SW 1271 (cell line): ENCODE measurements at places on chromosomes 7 and 10.
A peak's percentile ranks its signal among the peaks of the same experiment; 100 is the strongest.

GRCh38 chr7:140966561-140967233 is 42.0 kb upstream of the BRAF start:
- no peak for DNase-seq

DNA sequence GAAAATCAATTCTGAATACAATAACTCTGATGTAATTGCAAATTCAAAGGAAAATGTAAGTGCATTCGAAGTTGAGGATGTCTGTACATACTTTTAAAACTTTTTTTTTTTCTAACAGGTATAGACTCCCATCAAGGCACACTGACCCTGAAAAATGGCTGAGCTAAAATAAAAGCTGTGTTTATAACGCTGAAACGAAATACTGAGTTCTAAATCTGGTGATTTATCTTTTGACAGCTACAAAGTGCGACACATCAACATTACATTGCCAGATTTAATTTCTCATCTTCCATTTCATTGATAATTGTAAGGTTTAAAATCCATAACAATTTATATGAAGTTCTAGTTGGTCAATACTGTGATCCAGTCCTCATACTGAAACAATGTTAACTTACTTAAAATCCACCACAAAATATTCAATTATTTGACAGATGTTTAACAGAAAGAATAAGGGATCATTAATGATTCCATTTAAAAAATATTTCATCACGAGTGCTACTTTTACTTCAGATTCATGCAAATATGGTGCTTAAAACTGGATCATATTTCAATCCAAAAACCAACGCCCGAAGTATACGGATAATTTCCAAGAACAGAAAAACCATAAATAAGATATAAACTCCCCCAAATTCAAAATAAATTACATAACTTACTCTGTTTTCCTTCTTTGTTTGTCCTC is 1.4 kb downstream of the RAB11FIP2 start:
- no peak for DNase-seq

DNA sequence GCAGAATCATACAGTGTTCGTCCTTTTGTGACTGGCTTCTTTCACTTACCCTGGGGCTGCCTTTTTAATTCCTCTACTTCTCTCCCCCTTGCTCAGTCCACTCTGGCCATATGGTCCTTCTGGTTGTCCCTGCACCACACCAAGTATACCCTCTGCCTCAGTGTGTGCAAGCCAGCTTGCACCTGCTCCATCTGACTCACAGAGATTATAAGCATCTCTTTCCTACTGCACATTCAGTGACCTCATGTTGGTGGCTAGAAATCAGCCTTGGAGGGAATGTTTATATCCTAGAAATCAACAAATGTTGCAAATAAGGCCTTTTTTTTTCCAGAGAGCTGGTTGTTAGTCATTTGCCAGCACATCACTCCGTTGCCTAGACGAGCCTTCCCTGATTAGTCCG is 67.5 kb upstream of the C10orf90 start:
- no peak for DNase-seq

- no peak for DNase-seq
These were observed 79.2 kb downstream of the COL26A1 start for GRCh38 chr7:101441890-101442289.

DNA sequence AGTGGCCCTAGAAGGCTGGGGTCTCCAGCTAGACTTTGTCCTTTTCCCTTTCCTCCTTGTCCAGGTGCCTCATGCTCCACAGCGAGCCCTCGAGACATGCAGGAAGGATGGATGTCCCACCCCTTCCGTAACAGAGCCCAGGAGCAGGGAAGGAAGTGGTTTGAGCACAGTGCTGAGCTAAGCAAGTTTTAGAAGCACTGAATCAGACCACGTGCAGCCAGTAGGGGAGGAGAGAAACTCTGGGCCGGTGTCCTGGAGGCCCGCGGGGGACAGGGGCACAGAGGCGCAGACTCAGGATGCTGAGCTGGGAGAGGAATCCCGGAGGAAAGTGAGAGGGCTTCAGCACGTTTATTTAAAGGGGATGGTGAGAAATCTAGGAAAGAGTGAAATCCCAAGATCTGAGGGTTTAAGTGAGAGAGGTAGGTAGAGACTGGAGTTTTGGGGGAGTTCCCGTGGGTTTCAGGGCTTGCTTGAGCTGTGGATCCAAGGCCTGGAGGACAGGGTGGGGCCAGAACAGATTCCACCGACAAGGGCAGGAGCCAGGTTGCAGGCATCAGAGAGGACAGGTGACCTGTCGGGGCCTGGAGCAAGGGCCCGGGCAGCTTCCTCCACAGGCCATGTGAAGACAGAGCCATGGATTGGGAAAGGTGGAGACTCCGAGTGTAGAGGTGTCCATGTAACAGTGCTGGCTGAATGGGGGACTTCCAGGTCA is 4.4 kb upstream of the IRF5 start:
- no peak for DNase-seq

GRCh38 chr7:158053183-158053915 is 534.3 kb downstream of the PTPRN2 start:
- no peak for DNase-seq

GRCh38 chr10:51369903-51370302 is 295.6 kb downstream of the PRKG1 start:
- no peak for DNase-seq

DNA sequence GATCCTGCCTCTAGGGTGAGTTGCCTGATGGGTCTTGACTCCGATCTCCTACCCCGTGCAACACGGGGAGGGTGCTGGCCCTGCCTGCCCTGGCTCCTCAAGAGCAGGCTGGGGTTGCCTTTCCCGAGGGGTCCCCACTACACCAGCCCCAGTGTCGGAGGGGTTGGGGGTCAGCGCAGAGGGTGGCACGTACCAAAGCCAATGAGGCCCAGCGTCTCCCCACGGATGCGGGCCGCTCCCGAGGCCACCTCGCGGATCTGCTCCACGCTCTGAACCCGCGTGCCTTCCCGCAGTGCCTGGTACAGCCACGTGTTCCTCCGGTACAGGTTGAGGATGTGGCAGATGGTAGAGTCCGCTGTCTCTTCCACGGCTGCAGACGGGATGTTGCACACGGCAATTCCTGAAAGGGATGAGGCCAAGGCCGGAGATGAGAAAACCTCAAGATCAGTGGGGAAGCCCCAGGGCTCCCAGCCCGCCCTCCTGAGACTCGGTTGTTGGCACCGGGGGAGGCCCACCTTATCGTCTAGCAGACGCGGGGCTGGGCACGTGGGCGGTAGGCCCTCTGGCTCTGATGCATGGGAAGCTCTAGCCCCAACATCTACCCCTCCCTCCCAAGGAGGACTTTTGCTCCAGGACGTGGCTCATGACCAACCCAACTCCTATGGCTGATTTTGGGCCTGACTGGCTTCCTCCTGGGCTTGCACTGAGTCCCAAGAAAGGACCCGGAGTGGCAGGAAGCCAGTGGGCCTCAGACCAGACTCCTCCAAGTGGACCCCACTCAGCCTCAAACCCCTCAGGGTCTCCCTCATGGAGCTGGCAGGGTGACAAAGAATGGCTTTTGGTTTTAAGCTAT is 56.1 kb downstream of the ZRANB1 start:
- DNase-seq = no peak

- no peak for DNase-seq
These were observed 300.6 kb downstream of the ZEB1 start for GRCh38 chr10:31619531-31620061.

GRCh38 chr7:148962823-148963582 is 65.3 kb downstream of the PDIA4 start:
- DNase-seq = no peak

- DNase-seq = no peak
These were observed 336.9 kb upstream of the C7orf33 start for GRCh38 chr7:148253629-148254028.

DNA sequence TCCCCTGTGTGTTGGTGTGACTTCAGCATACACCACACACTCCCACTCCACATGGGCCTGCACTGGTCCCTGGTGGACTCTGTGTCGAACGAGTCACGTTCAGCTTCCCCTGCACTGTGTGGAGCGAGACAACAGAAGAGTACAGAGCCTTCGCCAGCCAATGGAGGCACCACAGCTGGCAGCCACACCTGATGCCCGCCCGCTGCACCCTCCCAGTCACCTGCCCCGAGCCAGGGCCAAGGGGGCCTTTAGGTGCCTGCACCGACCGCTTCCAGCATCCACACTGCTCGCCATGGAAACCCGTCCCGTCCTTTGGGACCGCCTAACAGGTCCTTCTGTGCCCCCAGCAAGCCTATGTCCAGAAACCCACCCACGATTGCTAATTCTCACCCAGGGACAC is 9.2 kb downstream of the FOXL3 start:
- no peak for DNase-seq

- DNase-seq = no peak
These were observed 220.0 kb downstream of the ARHGAP21 start for GRCh38 chr10:24503461-24504320.

- DNase-seq = peak; percentile 41
These were observed 78.7 kb upstream of the C1GALT1 start for GRCh38 chr7:7103343-7104313.

- DNase-seq = peak; percentile 25
These were observed 575.3 kb downstream of the IPMK start for GRCh38 chr10:57692255-57692980.

- DNase-seq = no peak
These were observed 3.9 kb upstream of the PRRT4 start for GRCh38 chr7:128365432-128365831.

DNA sequence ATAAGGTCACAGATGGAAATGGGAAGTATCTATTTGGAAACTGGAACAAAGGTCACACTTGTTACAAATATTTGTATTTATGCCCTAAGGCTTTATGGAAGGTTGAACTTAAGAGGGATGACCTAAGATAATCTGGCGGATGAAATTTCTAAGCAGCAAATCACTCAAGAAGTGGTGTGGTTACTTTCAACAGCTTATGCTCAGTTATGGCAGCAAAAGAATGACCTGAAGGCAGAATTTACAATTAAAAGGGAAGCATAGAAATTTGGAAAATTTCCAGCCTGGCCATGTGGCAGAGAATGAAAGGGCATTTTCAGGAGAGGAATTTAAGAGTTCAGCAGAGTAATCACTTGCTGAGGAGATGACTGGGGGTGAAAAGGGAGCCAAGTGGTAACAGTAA is 95.8 kb upstream of the TNS3 start:
- DNase-seq = no peak

GRCh38 chr10:73110345-73110849 is at the start of gene NUDT13:
Gene NUDT13, plus strand, starts transcription at chr10:73110455. Its CDS starts 3,911 bp downstream, at chr10:73114366.
- DNase-seq = peak; percentile 61

- DNase-seq = no peak
These were observed 32.6 kb upstream of the CBLL1 start for GRCh38 chr7:107711301-107711700.

GRCh38 chr7:138556771-138557484 is 96.9 kb downstream of the TRIM24 start:
- DNase-seq = no peak

GRCh38 chr10:2067015-2067414 is 329.7 kb upstream of the ADARB2 start:
- DNase-seq = no peak

- peak; percentile 86 for DNase-seq
These were observed at the start of gene ZNF655 for GRCh38 chr7:99558306-99559174. Gene ZNF655, plus strand, starts transcription at chr7:99558642. Its CDS starts 1,918 bp downstream, at chr7:99560560.

- no peak for DNase-seq
These were observed 73.8 kb upstream of the SFMBT2 start for GRCh38 chr10:7484456-7485243.

GRCh38 chr10:122021379-122021778 is 32.4 kb downstream of the TACC2 start:
- no peak for DNase-seq

DNA sequence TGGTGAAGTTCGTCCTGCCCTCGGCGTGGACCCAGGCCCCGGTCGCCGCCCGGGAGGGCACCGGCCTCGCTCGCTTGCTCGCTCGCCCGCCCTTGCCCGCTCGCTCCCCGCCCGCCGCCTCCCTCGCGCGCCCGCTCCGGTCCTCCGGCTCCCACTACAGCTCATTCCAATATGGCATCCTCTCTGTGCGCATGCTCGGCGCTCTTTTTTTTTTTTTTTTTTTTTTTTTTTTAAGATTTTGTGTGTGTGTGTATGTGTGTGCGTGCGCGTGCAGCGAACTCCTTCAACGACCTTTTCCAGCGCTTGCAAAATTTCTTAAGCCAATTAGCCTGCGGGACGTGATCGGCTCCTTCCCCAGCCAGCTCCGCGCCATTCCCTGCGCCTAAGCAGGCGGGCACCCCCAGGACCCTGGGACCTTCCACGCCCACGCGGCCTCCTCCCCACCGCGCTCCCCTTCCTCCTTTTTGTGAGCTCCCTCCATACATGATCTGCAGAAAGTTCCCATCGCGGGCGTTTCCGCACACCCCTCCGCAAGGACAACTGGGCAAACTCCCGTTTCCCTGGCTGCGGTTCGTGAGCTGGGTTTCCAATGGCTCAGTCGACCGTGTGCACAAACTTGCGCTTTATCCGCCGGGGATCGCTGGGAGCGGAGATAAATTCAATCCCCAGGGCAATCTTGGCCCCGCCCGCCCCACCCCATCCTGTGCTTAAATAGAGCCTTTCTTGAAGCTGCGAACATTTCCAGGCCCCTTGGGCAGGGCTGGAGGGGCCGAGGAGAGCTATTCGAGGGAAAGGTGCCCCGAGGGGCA is at the start of gene SFMBT2:
SFMBT2 (minus strand) TSS at position 173 of the 809 bp plus-strand sequence. CDS start 29,136 bp downstream, outside the sequence.
- DNase-seq = peak; percentile 5

DNA sequence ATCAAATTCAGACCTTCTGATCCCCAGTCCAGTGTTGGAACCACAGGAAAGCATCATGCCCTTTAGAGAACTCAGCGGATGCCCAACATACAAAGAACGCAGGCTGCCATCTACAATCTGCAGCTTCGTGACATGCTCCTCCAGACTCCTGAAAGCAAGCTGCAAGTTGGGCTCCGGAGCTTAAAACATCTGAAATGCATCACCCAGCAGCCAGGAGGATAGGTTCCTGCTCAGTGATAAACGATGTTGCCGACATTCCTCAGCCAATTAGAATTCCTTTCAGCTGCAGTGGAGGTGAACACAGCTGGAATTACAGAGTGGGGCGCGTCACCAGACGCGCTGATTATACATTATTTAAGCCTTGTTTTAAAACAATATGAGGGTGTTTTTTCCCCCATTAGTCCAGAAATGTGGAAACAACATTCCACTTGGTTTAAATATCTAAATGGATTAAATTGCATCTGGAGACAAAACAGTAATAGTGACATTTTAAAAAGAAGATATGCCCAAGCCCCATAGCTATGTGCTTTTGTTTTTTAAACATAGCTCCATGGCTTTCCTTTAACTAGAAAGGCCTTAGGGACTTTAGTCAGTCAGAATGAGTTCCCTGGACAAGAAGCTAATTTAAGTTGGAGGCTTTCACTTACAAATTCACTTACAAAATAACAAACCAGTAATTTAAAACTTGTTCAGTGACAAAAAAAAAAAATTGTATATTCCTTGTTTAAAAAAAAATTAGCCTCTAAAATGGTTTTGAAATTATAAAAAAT is 6.3 kb downstream of the SMURF1 start:
- no peak for DNase-seq

GRCh38 chr7:100174582-100174981 is 2.6 kb downstream of the GPC2 start:
- DNase-seq = no peak

DNA sequence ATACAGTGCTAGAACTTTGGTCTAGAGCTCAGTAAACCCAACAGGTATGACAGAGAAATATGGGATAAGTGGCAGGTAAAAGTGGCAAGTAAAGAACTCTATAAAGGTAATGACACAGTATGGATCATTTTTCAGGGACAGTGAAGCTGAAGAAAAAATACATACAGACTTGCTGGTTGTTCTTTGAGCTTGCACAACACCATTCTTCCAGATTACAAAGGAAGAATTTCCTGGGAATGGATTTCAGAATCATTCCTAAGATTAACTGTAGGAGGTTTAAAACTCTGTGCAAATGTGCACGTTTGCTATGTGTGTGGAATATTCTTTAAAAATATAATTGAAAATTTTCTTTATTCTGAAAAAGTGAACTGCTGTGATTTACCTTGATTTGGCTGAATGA is 36.0 kb downstream of the PHF14 start:
- no peak for DNase-seq
